Esophagus squamous epithelium (tissue), 5 donors: ENCODE measurements at places on chromosomes 1 and 21. TPM values are rescaled to one million over a fixed set of nuclear protein-coding genes. Genes with fewer than 3 reads are reported as not detected.

The KRTAP19-3 gene
- total RNA-seq = not detected

GRCh38 chr1:66699213-66699612 lies 53.0 kb upstream of the DYNLT5 start:
- no peaks in the 10 kb centered on the region for H3K4me1 ChIP-seq
- no peak overlapping the region for H3K4me3 ChIP-seq
- H3K27me3 ChIP-seq = no peaks in the 10 kb centered on the region
- no peak for DNase-seq
- no peaks in the 10 kb centered on the region for H3K36me3 ChIP-seq

The S100B gene
- 14.7 TPM for total RNA-seq

The PRAMEF26 gene
- total RNA-seq = not detected

DNA sequence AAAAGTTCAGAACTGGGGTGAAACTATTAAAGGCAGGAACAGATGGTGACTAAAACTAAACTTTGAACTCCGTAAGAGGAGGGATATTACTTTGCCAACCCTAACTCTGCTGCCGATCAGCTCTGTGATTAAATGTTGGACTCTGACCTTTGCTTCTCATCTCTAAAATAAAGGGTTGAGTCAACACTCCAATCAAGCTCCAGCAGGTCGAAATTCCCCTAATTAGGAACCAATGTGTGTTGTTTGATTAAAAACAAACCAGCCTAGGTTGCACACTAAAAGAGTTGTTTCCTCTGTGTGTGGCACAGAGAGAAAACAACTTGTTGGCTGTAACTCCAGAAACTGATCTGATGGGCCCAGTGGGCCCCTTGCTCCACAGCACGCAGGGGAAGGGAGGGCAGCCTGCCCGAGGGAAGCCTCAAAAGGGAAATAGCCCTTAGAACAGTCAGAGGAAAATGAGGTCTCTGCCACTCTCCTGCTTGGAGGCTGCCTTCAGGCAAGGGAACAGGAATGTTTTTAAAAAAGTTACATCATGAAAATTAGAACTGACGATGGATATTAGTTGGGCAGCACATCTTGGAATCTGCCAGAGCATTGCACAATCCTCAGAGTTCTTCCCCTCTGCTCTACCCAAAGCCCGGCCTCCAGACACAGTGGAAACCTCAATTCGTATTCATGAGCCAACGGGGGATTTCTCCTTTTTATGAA lies 69.3 kb downstream of the KCTD3 start:
- peak overlapping the region; percentile 81 for H3K27ac ChIP-seq
- H3K36me3 ChIP-seq = no peaks in the 10 kb centered on the region
- H3K27me3 ChIP-seq = no peaks in the 10 kb centered on the region
- no peak overlapping the region for H3K4me3 ChIP-seq
- peaks cover 20% of the 10 kb centered on the region for H3K4me1 ChIP-seq

GRCh38 chr1:20325407-20325843 lies 34.8 kb downstream of the VWA5B1 start:
- no peak for DNase-seq
- H3K27ac ChIP-seq = no peak overlapping the region
- no peaks in the 10 kb centered on the region for H3K4me1 ChIP-seq
- no peaks in the 10 kb centered on the region for H3K27me3 ChIP-seq
- H3K36me3 ChIP-seq = no peaks in the 10 kb centered on the region

DNA sequence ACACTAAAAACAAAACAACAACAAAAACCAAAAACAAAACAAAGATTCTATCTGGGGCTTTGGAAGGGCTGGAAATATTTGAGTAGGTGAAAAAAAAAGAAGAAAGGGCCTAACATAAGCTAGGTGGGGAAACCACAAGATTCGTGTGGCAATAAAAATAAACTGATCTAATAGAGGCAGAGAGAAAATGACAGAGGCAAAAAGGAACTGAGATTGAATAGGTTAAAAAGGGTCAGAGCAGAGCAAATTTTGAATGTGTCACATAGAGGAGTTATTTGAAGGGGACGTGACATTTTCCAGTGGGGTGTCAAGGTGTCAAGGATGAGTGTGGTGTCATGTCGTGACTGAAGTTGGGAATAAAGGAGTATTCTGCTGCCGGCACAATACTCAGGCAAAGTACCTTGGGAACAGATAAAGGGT lies 65.2 kb upstream of the RALGPS2 start:
- no peaks in the 10 kb centered on the region for H3K27me3 ChIP-seq
- H3K27ac ChIP-seq = no peak overlapping the region
- H3K36me3 ChIP-seq = no peaks in the 10 kb centered on the region
- H3K4me1 ChIP-seq = no peaks in the 10 kb centered on the region

DNA sequence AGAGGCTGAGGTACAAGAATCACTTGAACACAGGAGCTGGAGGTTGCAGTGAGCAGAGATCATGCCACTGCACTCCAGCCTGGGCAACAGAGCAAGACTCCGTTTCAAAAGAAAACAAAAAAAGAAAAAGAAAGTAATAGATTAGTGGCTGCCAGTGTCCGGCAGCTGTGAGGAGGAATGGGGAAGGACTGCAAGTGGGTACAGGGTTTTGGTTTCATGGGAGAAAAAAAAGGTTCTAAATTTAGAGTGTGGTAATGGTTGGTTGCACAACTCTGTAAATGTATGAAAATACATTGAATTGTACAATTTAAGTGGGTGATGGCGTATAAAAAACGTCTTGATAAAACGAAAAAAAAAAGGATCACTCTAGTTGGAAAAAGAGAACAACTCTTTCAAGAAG lies 6.7 kb downstream of the TAF1A start:
- H3K36me3 ChIP-seq = peaks cover 72% of the 10 kb centered on the region
- H3K4me1 ChIP-seq = peaks cover 4% of the 10 kb centered on the region
- DNase-seq = no peak
- no peak overlapping the region for H3K27ac ChIP-seq
- H3K4me3 ChIP-seq = no peak overlapping the region
- H3K27me3 ChIP-seq = no peaks in the 10 kb centered on the region

DNA sequence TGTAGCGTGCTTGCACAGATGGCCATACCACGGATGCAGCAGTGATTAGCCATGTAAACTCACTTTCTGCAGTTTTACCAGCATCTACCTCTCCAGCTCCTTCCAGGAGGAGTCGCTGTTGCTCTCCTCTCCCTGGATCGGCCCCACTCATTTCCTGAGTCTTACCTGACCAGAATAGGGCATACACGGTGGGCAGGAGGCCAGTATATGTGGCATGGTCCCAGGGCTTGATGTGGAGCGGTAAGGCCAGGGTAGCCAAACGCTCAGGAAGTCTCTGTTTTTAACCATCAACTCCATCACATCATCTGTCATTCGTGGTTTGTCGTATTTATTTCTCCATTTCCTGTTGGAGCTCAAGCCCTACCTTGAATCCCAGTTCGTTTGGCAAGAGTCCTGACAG lies 163.4 kb upstream of the USP24 start:
- no peak overlapping the region for H3K4me3 ChIP-seq
- H3K27me3 ChIP-seq = no peaks in the 10 kb centered on the region
- H3K4me1 ChIP-seq = no peaks in the 10 kb centered on the region
- no peak for DNase-seq
- H3K27ac ChIP-seq = no peak overlapping the region

DNA sequence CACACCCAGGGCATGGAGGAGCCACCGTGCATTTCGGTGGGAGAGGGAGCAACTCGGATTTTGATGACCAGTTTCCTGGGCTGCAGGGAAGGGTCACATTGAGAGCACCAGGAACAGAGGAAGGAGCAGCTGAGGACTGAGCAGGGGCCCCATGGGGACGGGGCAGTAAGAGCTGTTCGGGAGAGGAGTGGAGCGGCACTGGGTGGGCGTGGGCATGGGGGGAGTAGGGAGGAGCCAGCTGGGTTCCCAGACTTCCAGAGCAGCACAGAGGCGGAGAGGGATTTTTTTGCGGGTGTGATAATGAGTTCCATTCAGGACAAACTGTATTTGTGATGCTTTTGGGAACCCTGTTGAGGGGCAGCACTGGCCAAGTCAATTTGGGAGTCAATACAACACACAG lies 17.4 kb upstream of the GPR153 start:
- no peak overlapping the region for H3K4me3 ChIP-seq
- H3K27me3 ChIP-seq = no peaks in the 10 kb centered on the region
- peaks cover 17% of the 10 kb centered on the region for H3K36me3 ChIP-seq

DNA sequence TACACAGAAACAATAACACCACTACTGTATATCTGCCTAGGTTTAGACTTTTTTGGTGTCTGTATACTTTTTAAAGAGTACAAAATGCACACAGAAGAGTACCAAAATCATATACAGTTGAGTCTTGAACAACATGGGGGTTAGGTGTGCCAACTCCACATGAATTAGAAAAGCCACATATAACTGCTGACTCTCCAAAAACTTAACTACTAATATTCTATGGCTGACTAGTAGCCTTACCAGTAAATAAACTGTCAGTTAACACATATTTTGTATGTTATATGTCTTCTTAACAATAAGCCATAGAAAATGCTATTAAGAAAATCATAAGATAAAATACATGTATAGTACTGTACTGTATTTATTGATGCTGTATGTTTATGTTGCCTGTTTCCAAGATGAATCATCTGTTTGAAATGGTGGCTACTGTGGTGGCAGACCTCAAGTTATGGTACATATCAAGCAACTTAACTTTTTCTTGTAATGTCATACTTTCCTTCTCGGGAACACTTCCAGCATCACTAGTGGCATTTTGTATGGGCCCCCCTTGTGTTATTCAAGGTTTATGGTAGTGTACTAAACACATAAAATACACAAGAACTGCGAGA lies 71.2 kb downstream of the LHX4 start:
- no peaks in the 10 kb centered on the region for H3K36me3 ChIP-seq
- no peak overlapping the region for H3K4me3 ChIP-seq
- no peak overlapping the region for H3K27ac ChIP-seq
- DNase-seq = no peak
- no peaks in the 10 kb centered on the region for H3K4me1 ChIP-seq

The BTBD8 gene
- total RNA-seq = 0.83 TPM

The GPA33 gene
- total RNA-seq = not detected

GRCh38 chr1:54335011-54335754 lies 71.0 kb downstream of the SSBP3 start:
- no peaks in the 10 kb centered on the region for H3K27me3 ChIP-seq
- H3K36me3 ChIP-seq = no peaks in the 10 kb centered on the region
- H3K4me1 ChIP-seq = peaks cover 30% of the 10 kb centered on the region

DNA sequence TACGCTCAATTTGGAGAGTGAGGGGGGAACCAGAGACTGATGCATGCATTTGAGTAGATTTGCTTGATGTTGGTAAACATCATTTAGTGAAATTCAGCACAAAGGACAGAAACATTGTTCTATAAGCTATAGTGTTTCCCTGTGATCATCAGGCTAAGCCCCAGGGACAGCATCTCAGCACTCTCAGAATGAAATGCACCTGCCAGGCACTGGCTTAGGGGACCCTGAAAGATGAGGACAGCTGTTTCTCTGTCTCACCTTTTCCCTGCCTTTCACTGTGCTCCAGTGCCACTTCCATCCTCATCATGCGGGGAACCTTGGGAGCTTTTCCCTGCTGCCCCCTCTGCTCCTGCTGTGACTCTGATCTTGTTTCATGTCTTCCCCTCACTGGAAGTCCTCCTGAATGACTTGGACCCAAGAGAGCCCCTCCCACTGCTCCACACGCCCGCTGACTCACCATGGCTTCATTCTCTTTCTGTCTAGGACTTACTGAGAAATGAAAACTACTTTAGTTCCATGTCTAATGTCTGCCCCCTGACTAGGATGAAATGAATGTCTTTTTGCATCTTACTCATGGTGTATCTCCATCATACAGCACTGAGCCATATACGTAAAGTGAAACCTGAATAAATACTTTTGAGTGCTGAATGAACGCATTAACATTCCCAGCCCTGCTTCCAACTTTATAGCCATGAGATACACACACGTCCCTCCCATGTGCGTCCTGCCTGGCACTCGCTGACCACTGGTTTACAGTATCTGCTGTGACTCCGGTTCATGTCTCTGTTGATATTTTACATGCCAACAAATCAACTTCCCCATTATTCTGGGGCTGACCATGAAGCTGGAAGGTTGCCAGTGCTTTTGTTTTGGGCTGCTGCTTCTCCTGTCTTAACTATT lies 182.0 kb downstream of the PCP4 start:
- H3K36me3 ChIP-seq = no peaks in the 10 kb centered on the region
- peak overlapping the region; percentile 63 for H3K27ac ChIP-seq
- DNase-seq = no peak
- peaks cover 16% of the 10 kb centered on the region for H3K4me1 ChIP-seq

- H3K4me1 ChIP-seq = no peaks in the 10 kb centered on the region
- no peaks in the 10 kb centered on the region for H3K36me3 ChIP-seq
- no peak overlapping the region for H3K4me3 ChIP-seq
- no peak for DNase-seq
- H3K27ac ChIP-seq = no peak overlapping the region
Observed at GRCh38 chr1:110816945-110817344, 56.0 kb upstream of the CD53 start.

DNA sequence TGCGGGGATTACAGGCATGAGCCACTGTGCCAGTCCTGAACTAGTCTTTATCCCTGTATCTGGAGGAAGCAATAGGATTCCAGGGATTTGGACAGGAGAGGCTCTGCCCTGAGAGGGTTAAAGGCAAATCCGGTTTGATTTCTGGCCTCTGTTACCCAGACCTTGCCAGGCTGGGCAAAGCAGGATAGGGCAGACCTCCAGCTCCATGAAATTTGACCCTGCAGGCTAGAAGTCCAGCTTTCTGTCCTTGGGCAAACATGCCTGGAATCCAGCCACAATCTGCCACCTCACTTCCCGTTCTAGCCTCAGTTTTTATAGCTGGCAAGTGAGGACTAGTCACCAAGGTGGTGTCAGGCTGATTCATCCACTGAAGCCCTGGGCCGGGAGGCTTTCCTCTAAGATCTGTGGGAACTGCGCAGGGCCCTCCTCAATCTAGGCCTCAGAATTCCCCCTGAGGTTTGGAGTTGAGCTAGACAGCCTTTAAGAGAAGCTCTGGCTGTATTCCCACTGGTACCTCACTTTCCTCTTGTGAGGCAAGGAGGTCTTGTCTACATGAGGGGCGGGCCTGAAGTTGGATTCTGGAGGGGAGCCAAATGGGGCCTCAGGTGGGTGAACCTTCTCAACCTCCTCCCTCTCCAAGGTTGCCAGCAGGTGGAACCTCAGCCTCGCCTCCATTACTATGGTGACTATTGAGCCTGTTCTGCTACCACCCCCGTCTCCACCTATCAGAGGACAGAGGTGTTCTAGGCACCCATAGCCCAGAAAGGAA lies 7.0 kb upstream of the P3R3URF start:
- no peaks in the 10 kb centered on the region for H3K36me3 ChIP-seq
- DNase-seq = no peak
- peak overlapping the region; percentile 85 for H3K27ac ChIP-seq

The INAVA gene
- 45.6 TPM for total RNA-seq

GRCh38 chr21:17560377-17561025 lies 47.7 kb downstream of the CXADR start:
- no peaks in the 10 kb centered on the region for H3K27me3 ChIP-seq
- no peak overlapping the region for H3K27ac ChIP-seq
- H3K36me3 ChIP-seq = no peaks in the 10 kb centered on the region
- H3K4me3 ChIP-seq = no peak overlapping the region
- H3K4me1 ChIP-seq = no peaks in the 10 kb centered on the region

The SPATA46 gene
- not detected for total RNA-seq

DNA sequence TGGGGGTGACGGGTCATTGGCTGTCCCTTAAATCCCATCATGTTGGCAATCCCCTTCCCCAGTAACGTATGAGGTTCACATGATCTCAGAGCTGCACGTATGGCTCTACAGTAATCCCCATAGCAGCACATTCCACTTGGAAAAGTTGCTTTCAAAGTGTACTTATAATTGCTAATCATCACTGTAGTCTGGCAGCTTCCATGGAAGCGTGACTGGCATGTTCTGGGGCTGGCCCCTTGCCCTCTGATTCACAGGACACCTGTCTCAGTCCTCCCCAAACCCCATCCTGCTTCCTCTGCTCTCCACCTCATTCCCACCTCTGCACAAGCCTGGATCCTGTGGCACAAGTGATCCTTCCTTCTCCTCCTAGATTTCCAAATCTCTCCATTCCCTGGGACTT lies 102.2 kb downstream of the TSEN15 start:
- H3K27me3 ChIP-seq = no peaks in the 10 kb centered on the region
- no peaks in the 10 kb centered on the region for H3K36me3 ChIP-seq
- H3K4me3 ChIP-seq = no peak overlapping the region
- peak overlapping the region; percentile 42 for H3K27ac ChIP-seq
- peaks cover 5% of the 10 kb centered on the region for H3K4me1 ChIP-seq
